ENCODE measurements at places on chromosomes 11 and 22. TPM values are rescaled to one million over a fixed set of nuclear protein-coding genes. Genes with fewer than 3 reads are reported as not detected.

GRCh38 chr11:108302121-108302785, 79.4 kb downstream of the ATM start:
- DNase-seq, result peak; percentile 57

DNA sequence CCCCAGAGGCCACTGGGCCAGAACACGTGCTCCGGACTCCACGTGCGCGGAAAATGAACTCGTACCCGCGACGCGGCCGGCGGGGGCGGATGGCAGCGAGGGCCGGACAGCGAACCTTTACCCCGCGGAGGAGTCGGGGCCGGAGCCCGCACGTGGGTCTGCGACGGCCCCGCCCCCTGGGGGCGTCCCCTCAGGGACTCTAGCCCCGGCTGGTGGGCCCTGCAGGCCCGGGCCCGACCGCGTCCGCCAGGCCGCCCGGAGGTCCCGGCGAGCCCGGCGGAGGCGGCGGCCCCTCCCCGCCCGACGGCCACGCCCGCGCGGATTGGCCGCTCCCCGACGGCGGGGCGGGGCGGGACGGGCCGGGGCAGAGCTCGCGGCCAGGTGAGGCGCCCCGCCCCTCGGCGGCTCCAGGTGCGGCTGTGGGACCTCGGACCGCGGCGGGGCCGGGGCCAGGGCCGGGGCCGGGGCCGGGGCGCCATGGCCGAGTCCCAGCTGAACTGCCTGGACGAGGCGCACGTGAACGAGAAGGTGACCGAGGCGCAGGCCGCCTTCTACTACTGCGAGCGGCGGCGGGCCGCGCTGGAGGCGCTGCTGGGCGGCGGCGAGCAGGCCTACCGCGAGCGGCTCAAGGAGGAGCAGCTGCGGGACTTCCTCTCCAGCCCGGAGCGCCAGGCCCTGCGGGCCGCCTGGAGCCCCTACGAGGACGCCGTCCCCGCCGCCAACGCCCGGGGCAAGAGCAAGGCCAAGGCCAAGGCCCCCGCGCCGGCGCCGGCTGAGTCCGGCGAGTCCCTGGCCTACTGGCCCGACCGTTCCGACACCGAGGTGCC, at the start of gene FAM83F:
Gene FAM83F (plus strand): TSS at position 389 of the 827 bp plus-strand sequence. CDS start 89 bp downstream, at position 478.
- DNase-seq, result peak; percentile 69

- DNase-seq, result no peak
Measured at GRCh38 chr11:46051102-46051501, 70.2 kb downstream of the PHF21A start.

DNA sequence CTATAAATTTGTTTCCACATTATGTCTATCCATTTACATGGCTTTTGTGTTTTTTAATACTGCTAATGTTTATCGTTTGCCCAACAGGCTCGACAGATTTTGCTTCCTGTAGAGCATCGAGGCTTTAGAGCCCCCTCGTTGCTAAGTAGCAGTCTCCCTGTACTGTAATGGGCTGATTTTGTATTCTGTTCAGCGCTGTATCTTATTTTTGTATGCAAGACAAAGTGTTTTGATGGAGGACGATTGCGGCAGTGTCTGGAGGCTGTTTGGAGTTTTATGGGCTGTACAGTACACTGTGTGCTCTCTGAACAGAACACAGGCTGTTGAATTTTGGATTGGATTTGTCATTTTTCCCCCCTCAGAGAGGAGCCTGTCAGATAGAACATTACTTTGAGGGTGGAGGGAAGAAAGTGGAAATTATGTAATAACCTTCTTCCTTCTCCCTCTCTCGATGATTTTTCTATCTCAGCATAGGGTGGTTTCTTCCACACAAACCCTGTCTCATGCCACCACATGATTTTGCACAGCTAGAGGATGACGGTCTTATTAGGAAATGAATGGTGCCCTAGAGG, 104.4 kb downstream of the ZBTB16 start:
- DNase-seq, result no peak

- DNase-seq, result no peak
Measured at GRCh38 chr11:57203359-57203758, 21.6 kb downstream of the LRRC55 start.

DNA sequence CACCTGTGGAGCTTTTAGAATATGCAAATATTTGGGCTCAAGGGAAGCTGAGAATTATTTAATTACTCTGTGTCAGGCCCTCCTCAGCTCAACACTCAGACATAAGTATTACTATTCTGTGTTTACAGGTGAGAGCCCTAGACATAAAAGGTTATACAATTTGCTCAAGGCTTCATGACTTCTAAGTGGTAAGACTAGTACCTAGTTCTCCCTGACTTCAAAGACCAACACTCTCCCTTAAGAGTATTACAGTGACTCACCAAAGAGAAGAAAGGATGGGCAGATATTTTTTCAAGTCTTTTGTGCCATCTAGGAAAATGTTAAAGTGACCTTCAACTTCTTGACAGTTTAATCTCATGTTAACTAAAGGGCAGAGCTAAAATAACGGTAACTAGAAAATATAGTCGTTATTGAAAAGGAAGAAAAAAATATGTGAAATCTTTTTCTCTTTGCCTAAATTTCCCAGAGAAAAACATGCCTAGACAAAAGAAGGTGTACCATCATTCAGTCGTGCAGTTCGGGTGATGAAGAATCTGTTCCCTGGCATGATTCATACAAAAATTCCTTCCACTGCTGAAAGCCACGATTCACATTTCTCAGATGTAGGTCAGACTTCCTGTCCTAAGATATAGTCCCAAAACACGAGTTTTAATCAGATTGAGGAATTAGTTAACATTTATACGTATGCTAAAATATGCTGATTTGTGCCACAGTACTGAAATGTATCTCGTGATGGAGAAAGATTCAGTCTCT, 849.1 kb upstream of the API5 start:
- peak; percentile 70 for DNase-seq

DNA sequence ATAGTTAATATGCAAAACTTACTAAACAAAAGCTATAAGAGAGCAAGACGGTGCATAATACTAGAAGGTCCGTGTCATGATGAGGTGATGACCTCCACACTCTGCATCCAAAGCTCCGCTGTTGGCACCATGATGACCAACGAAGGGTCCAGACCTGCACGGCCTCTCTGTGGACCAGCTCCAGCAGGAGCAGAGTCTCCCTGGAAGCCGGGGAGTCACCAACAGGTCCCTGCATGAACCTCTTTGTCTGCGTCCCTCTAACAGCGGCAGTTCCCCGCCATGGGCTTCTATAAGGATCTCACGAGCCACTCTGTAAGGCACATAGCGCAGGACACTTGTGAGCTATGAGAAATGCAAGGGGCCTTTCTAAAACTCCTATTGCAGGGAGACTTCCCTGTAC, 517.3 kb downstream of the BRD1 start:
- DNase-seq, result no peak

DNA sequence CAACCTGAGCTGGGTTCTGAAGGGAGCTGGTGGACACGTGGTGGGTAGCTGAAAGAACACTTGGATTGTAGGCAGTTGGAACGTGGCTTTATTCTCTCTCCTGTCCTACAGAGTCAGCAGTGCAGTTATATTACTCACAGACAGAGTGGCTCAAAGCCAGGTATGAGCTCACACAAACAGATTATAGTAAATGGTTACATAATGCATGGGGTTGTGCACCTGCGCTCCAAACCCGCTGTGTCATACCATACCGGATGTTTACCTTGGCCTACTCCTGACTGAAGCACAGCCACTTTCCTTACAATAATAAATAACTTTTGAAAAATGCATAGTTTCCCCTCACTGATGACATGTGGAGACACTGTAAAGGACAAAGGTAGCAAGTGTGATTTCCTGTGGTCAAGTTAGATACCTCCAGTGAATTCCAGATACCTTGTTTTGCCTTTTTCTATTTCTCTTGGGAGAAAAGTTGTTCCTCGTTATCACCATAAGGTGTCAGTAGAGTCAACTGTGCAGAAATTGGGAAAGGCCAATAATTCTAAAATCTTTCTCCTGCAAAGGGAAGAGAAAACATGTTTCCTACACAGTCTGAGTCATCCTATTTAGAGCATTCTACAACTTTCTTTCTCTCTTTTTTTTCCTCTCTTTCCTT, 13.5 kb downstream of the MS4A6A start:
- DNase-seq, result peak; percentile 97

GRCh38 chr11:117316197-117316961, at the start of gene BACE1:
Gene BACE1 (minus strand): TSS chr11:117316256. CDS start chr11:117315795, 461 bp downstream.
- peak; percentile 77 for DNase-seq

DNA sequence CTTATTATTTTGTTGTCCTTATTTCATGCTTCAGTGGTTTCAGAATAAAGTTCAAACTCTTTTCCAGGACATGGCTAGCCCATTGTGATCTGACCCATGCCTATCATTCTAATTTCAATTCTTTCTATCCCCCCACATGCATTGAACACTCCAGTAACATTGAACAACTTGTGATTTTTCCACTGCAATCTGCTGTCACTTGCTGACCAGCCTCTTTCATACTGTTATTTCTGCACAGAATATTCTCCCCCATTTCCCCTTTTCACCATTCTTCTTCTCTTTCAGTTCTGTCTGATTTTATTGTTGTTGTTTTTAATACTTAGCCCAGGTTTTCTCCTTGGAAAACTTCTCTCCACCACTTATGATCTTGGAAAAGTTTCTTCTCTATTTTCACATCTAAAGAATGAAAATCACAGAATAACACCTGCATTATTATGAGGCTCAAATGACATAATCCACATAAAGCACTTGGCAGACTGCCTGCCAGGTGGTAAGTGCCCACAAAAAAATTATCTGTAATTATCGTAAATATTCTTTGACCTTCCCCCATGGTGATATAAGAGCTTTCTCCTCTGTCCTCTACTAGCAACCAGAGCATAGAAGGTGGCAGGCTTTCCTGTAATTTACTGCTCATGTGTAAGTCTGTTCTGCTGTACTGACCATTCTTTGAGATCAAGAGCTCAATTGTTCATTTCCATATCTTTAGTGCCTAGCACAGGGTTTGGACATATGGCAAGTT, 51.9 kb upstream of the EED start:
- no peak for DNase-seq

GRCh38 chr11:123454060-123454651, 24.1 kb downstream of the GRAMD1B start:
- DNase-seq, result peak; percentile 79

GRCh38 chr11:16591157-16591556, 147.3 kb upstream of the C11orf58 start:
- DNase-seq, result no peak

Gene POU2AF1
- 0.33 TPM for total RNA-seq

Gene NCAM1
- 0.17 TPM for total RNA-seq

Data from mammary epithelial cell (primary cell).